Activated T-helper 17 cell treated with anti-CD3 and anti-CD28 coated beads, Interleukin-2, amount 50 U/mL, for 72 hours (primary cell): ENCODE measurements at places on chromosomes 7 and 10. TPM values are rescaled to one million over a fixed set of nuclear protein-coding genes. Genes with fewer than 3 reads are reported as not detected.

DNA sequence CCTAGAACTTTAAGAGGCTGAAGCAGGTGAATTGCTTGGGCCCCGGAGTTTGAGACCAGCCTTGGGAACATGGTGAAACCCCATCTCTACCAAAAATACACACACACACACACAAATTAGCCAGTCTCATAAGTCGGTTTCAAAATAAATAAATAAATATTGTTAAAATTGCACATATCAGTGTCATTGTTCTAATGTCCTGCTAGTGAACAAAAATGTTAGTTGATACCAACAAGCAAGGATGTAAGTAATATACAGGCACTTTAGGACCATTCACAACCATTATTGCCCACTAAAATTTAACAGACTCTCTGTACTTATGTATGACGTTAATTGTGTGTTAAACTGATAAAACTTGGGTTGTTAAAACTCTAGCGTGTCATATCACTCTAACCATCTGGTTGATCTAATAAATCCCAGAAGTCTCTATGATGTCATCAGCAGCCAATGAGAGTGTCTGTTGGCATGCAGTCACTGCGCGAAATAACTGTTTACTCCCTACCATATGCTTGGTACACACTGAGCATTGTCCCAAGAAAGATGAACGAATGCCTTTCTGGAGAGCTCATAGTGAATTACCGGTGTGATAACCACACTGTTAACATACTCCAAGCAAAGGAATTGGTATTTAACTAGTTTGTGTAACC, 30.4 kb upstream of the OTUD1 start:
- no peak for ATAC-seq

DNA sequence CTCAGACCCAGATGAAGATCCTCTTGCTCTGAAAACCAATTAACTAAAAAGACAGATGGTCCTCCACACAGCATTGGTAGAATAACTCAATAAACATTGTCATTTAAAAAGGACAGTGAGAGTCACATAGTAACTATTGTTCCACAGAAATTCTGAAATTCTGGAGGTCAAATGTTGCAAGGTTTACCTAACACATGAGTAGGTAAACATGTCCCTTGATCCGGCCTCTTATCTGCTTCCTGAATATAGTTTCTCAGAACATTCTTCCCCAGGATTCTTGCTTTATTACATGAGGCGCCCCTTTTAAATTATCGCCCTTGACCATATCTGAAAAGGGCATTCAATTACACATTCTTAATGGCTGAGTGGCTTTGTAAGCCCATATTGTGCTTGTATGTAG, 270.7 kb downstream of the SEMA3D start:
- no peak for ATAC-seq

DNA sequence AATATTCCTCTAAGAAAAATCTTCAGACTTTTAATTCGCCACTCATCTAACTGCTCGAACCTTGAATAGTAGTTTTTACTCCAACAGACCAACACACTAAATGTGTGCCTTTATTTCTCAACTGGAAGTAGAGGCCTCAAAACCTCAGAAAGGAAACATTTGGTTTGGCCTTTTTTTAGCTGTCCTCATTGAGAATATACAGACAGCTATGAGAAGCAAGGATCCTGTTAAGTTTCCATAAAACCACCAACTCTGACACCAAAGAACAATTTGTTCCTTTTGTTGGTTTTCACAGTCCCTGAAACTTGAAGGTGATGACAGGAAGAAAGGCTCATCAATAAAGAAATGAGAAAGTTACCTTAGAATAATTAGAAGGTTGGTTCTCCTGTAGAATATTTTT, 199.2 kb upstream of the MEOX2 start:
- no peak for ATAC-seq

GRCh38 chr10:31152421-31153135, 120.9 kb upstream of the ZNF438 start:
- no peak for ATAC-seq

GRCh38 chr7:20450536-20450935, 119.8 kb downstream of the ITGB8 start:
- ATAC-seq, result no peak

DNA sequence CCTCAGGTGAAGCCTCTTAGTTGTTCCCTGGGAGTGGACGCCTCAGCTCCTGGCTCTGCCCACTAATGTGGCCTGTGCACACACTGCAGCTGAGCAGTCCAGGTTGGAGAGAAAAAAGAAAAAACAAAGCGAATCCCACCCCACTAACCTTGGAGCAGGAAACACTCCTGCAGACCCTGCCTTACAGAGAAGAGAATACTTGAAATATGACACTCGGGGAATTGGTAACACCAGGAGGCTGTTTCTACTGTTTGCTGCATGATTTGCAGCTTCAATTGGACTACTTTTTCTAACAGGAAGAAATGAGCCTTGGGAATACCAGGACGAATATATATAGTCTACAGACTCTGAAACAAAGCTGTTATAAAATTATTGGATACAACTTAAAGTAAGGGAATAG, 22.2 kb downstream of the CDHR3 start:
- no peak for ATAC-seq

DNA sequence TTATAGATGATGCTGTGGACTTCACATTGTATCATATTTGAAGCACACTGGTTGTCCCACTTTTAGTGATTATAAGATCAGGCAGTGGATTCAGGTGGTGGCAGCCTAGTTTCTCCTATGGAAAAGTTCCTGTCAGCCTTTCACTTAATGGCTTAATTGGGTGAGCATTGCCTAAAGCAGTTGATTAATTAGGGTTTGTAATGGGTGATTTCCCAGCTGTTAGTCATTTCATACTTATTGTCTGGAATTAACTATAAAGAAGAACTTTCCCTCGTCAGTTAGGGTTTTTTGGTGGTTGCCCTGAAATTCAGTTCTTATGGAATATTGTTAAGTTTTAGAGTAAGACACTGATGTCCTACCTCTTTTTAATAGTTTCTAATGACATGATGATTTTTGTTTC, 78.8 kb downstream of the SLC25A40 start:
- no peak for ATAC-seq

- peak; percentile 47 for ATAC-seq
Measured at GRCh38 chr10:103458720-103459119, at the start of gene CALHM1. Gene CALHM1 (minus strand): TSS chr10:103458900. CDS start chr10:103458751, 149 bp downstream.

DNA sequence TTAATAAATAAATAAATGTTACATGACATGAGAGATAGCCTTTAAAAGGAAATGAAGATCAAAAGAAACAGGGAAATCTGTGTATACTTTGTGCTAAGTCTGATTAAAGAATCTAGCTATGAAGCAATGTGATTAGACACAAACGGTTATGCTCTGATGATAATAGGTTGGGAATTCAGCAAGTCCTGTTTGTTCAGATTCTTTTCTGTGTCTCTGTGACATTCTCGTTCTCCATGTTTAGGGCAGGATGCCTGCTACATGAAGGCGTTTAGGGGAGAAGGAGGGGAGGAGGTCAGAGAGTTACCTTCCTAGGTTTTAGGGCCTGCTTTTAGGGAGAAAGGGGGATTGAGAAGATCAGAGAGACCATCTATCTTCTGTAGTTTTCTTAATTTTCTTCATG, 555.3 kb downstream of the DNAJB9 start:
- no peak for ATAC-seq

Gene SLF2
- total RNA-seq, result 44.1 TPM

Gene GHRHR
- not detected for total RNA-seq

DNA sequence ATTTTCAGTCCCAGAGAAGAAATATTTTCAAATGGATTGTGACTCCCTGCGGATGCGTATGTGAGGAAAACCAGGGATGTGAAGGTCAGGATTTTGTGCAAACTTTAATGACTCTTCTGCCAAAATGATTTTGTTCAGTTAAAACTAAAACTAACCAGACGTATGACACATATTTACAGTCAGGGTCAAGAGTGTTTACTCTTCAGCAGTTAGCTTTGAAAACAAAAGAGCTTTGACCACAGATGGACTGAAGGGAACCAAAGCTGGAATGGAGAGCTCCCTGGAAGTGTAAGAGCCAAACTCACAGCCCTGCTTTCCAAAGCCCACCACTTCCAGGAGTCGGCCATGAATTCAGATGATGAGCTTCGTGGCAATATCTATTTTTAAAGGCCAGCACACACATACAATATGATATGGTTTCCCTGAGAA, 15.5 kb downstream of the SVIL start:
- no peak for ATAC-seq

DNA sequence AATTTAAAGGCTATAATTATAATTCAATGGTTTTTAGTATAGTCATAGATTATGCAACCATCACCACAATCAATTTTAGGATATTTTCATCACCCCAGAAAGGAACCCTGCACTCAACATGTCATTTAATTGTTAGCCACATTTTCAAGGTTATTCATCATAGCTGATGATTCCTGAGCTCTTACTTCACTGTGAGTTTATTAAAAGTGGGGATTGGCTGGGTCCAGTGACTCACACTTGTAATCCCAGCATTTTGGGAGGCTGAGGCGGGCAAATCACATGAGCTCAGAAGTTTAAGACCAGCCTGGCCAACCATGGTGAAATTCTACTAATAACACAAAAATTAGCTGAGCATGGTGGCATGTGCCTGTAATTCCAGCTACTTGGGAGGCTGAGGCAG, 787 bp downstream of the CCL26 start:
- ATAC-seq, result no peak

GRCh38 chr7:5636914-5637313, 144.5 kb downstream of the RNF216 start:
- ATAC-seq, result no peak

DNA sequence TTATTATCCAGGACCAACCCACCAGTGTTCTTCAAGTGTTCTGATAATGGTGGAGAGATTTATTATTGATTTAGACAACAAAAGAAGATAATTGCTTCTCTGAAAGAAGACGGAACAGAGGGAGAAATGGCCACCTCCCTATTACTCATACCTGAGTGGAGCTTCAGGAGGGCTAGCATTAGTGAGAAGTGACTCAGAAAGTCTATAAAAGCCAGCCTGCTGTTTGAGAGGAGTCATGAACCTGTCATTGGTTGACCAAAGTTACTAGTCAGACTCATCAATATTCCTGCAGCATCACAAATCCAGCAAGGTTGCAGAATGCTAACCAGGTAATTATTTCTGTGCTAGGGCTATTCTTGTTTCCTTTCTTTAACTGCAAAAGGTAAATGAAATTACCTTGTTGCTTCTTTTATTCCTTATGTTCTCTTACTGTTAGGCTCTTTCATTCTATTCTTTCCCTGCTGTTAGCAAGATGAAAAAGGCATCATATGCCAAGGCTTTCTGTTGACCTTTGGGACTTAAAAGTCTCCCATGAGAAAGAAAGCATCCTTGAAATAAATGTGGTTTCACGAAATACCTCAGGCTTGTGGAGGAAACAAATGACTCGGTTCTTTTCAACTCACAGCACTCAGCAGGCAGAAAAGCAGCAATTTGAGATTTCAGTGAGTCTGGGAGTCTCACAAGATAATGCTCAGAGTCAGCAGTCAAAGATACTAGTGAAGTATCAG, 256.4 kb upstream of the PHYHIPL start:
- peak; percentile 40 for ATAC-seq

DNA sequence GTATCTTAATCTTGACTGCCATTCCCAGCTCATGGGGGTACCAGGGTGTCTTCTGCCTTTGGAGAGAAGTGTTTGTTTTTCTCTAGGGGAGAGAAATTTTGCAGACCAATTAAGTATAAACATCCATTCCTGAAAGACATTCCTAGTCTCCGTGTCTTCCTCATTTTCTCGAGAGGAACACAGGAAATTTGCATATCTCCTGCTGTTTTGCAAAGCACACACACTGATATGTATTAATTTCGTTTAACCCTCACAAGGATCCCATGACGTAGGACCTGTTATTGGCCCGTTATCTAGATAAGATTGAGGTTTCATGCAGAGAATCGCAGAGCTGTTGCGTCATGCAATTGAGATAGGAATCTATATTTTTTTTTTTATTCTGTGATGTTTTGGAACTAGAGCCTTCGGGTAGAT, 944 bp downstream of the RHBDD2 start:
- no peak for ATAC-seq

DNA sequence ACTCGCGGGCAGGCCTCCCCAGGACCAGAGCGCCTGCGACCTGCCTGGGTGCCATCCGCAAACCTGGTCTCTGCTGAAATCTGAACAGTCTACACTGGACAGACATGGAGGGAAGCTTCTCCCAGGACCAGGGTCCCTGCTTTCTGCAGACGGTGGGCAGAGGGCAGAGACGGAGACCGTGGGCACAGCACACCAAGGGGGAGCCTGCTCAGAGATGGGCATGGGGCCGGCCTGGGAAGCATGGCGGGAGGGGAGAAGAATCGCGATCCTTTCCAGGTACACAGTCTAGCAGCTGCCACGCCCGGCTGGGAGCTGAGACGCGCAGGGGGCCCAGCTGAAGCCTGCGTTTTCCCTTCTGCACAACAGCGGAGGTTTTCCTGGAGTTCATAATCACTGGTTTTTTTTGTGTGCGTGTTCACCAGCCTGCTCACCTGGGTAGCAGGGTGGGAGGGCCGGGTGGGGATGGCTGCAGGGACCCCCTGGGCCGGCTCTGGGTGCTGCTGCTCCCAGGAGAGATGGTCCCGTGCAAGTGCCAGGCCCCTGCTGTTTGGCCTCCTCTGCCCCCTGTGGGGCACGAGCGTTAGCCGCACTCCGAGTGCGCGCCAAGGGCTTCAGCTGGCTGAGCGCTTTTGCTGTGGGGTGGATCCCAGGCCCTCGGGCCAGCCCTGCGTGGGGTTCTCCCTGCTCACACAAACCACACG, 448.8 kb downstream of the DNAJB6 start:
- no peak for ATAC-seq

DNA sequence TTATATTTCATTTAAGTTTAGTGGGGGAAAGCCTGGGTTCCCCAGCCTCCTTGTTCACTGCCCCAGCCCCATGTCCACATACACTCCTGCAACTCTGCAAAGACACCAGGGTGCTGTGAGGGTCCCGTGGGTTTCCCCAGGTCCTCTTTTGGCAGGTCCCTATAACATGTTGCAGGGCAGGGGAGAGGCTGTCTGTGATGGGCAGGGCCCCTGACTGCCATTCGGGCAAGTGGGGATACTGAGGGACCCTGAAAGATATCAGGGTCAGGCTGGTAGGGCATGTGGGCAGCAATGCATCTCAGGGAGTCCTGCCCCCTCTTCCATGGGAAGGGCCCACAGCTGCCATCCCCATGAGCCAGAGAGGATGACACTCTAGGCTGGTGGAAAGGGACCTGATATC, 28.4 kb downstream of the RASGEF1A start:
- ATAC-seq, result no peak

GRCh38 chr7:127608446-127608845, 9.5 kb downstream of the PAX4 start:
- ATAC-seq, result no peak

Gene FBXL13
- total RNA-seq, result 1.1 TPM

- no peak for ATAC-seq
Measured at GRCh38 chr7:42947521-42947920, 15.3 kb downstream of the MRPL32 start.

Gene CTNNA3
- 5.7 TPM for total RNA-seq

DNA sequence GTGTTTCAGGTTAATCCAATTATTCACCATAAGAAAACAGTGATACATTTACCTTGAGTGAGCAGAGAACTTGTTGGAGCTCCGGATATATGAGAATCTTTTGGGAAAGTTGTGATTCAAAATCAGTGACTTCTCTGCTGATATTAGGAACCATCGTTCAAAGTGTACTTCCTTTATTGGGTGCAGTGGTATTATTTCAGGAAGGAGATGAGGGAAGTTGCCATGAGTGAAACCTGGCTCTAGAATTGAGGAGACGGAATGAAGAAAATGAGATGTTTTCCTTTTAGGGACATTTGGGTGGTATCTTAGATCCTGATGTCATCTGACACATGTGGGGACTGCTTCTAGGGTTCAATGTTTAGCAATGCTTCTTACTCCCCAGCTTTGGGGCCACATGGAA, 343.9 kb downstream of the ABCA13 start:
- no peak for ATAC-seq
